ENCODE measurements at places on chromosomes 4 and X.

DNA sequence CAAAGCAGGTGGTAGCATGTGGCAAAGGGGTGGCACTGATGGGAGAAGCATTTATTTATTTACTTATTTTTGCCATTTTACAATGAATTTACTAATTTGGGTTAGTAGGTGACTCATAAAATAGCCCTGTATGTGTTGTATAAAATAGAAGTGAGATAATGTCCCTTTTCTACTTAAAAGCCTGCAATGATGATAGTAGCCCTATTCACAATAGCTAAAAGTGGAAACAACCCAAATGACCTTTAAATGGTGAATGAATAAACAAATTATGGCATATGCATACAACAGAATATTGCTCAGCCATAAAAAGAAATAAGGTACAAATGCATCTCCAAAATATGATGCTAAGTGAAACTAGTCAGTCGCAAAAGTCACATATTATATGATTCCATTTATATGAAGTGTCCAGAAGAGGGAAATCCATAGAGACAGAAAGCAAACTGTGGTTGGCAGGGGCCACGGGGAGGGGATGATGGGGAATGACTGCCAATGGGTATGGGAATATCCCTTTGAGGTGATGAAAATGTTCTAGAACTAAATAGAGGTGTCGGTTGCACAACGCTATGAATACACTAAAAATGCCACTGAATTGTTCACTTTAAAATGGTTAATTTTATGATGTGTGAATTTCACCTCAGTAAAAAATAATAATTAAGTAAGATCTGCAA lies 35.8 kb upstream of the FAM9C start:
- no peak for DNase-seq

- peak; percentile 36 for DNase-seq
These were observed 156.3 kb downstream of the GASK1B start for GRCh38 chr4:158016511-158016910.

- no peak for DNase-seq
These were observed 778.4 kb upstream of the AADAT start for GRCh38 chr4:170868170-170868569.

DNA sequence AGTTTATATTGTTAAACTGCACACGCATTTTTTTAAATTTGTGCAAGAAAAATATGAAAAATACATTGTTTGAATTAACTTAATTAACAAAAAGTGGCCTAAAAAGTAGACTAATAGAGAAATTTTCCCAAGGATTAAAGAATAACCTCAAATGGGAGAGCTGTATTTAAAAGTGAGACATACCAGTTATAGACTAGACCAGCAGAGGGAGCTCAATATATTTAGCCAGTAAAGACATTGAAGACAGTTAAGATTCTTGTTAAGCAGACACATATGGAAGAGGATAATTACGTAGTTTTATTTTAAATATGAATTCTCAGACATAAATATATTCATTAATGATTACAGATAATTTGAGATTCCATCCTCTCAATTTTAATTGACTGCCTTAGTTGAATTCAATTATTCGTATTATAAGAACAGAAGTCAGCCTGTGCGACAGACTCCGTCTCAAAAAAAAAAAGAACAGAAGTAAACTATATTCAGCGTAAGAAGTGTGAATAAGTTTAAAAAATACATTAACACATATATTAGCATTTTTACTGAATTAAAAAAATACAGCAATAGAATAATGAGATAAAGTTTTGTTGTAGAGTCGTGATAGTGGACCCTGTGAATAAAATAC lies 64.8 kb downstream of the GLRA3 start:
- DNase-seq, result peak; percentile 21

DNA sequence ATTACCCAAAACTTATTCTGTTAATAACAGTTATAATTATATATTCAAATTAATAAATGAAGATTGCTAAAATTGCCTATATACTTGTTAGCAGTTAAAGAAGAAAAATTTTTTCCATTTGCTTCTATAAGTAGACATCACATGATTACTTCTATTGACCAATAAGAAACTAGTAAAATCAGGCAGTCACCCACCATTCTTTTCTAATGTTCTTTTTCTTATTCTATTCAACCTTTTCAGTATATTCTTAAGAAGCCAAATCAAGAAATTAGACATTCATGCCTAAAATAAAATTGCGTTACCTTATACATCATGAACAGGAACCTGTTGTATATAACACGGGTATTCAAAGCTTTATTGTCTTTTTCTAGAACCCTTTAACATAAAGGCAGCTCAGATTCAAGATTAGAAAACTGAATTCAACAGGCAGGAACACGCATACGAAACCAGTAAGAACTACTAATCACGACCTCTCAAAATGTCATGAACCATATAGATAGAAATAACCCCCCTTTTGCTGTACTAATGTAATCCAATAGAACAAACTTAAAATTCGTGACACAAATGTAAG lies 568.1 kb upstream of the DIPK2B start:
- no peak for DNase-seq

GRCh38 chr4:79364061-79364460 lies 38.2 kb upstream of the NAA11 start:
- no peak for DNase-seq

DNA sequence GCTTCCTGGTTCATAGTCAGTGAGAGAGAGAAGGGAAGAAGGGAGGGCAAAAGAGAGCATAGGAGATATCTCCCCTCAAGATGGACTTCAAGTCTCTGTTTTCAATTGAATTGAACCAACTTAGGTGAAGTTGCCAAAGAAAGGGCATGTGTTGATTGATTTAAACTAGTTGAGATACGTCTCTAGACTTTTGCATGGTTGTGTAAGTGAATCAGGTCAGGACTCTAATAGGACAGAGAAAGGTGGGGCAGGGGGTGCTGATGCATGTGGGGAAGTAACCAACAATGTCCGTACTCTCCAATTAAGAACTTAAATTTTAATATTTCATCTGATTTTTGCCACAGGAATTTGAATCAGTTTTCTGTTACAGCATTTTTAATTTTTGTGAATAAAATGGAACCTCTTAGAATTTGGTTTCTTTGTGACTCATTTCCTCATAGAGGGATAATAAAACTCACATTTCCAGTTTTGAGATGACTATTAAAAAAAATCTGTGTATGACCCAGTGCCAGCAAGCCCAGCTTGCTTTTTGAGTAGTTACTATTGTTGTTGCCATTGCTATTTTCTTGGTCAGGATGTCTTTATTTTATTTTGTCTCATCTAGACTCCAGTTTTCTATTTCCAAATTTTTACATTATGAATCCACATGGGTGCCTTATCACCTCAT lies 37.3 kb downstream of the SLIT2 start:
- peak; percentile 56 for DNase-seq

All from fibroblast of skin of abdomen (primary cell).